Activated naive CD4-positive, alpha-beta T cell treated with anti-CD3 and anti-CD28 coated beads, Interleukin-2, amount 10 ng/mL, durations not matched to agents 7 days and 5 days (primary cell): ENCODE measurements at places on chromosomes 4 and X.
A peak's percentile ranks its signal among the peaks of the same experiment; 100 is the strongest.

GRCh38 chr4:182861346-182861745 is 55.8 kb downstream of the DCTD start:
- no peaks in the 10 kb centered on the region for H3K36me3 ChIP-seq
- no peak overlapping the region for H3K4me3 ChIP-seq
- H3K27me3 ChIP-seq = peaks cover 3% of the 10 kb centered on the region
- no peak for DNase-seq

- peak overlapping the region; percentile 35 for H3K4me3 ChIP-seq
- peaks cover 69% of the 10 kb centered on the region for H3K4me1 ChIP-seq
- peaks cover 87% of the 10 kb centered on the region for H3K36me3 ChIP-seq
- peak overlapping the region; percentile 84 for H3K27ac ChIP-seq
These were observed 52.7 kb downstream of the IRF2 start for GRCh38 chr4:184421533-184422155.

- no peaks in the 10 kb centered on the region for H3K36me3 ChIP-seq
- no peak overlapping the region for H3K27ac ChIP-seq
- no peaks in the 10 kb centered on the region for H3K4me1 ChIP-seq
- no peak overlapping the region for H3K4me3 ChIP-seq
- no peaks in the 10 kb centered on the region for H3K27me3 ChIP-seq
These were observed 81.0 kb upstream of the SMARCAD1 start for GRCh38 chr4:94126669-94127068.

GRCh38 chrX:103789004-103789403 is 12.4 kb downstream of the PLP1 start:
- H3K4me3 ChIP-seq = no peak overlapping the region
- H3K4me1 ChIP-seq = no peaks in the 10 kb centered on the region
- H3K27me3 ChIP-seq = no peaks in the 10 kb centered on the region
- H3K27ac ChIP-seq = no peak overlapping the region
- H3K36me3 ChIP-seq = no peaks in the 10 kb centered on the region

DNA sequence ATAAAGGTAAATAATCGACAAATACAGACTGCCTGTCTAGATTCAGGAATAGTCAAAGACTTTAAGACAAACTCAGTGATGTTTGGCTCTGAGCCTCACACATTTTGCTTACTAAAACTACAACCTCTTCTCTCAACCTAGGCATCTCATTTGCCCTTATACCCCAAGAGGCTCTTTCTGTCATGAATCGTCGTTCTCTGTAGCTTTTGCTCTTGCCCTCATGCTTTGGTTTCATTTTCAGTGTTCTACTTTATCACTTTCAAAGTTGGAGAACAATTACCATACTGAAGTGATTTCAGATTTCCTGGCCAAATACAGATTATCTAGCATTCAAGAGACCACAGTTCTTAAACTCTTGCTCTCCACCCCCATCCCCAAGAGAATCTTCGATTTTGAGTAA is 114.1 kb upstream of the RAP2C start:
- no peaks in the 10 kb centered on the region for H3K4me1 ChIP-seq
- H3K4me3 ChIP-seq = no peak overlapping the region
- no peaks in the 10 kb centered on the region for H3K36me3 ChIP-seq
- no peak for DNase-seq

DNA sequence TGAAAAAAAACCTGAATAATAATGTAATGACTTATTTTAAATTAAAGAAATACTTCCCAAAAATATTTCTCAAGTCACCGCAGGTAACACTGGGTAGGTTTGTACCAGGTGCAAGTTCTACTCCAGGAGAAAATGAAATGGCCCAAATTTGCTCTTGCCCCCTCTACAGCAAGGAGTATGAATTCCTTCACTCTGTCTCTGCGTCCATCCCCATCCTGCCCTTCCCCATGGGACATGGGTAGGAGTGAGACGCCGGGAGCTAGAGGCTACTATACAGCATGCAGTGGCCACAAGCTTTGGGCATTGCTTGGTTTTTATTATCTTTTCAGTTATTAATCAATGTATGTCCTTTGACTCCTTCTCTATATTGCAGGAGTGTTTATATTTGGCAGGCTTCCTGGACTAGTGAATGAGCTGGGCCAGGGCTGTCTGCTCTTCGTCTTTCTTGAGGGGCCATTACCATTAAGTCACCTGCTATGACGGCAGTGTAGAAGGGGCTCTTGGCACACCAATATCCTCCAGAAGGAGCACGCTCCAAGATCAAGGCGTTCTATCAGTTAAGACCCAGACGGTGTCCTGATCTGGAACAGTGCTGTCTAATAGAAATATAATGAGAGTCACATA is 149.6 kb downstream of the ENPP6 start:
- DNase-seq = no peak
- no peak overlapping the region for H3K27ac ChIP-seq
- no peak overlapping the region for H3K4me3 ChIP-seq
- H3K27me3 ChIP-seq = peaks cover 11% of the 10 kb centered on the region

DNA sequence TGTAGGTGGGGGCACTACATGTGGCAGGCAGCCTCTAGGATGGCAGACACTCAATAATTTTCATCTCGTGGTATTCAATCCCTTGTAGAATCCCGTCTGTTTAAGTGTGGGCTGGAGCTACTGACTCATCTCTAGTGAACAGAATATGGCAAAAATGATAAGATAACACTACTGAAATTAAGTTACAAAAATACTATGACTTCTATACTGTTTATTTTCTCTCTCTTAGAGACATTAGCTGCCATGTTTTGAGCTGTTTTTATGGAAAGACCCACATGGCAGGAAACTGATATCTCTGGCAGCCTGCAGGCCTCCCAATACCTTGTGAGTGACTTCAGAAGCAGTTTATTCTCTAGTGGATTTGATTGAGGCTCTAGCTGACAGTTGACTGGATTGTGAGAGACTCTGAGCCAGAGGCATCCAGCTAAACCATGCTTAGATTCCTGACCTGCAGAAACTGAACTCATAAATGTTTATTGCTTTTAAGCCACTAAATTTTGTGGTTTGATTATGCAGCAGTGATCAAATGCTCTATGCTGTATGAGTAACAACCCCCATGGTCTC is 298.8 kb upstream of the CTSO start:
- DNase-seq = no peak
- no peak overlapping the region for H3K27ac ChIP-seq
- no peaks in the 10 kb centered on the region for H3K36me3 ChIP-seq
- H3K4me3 ChIP-seq = no peak overlapping the region

DNA sequence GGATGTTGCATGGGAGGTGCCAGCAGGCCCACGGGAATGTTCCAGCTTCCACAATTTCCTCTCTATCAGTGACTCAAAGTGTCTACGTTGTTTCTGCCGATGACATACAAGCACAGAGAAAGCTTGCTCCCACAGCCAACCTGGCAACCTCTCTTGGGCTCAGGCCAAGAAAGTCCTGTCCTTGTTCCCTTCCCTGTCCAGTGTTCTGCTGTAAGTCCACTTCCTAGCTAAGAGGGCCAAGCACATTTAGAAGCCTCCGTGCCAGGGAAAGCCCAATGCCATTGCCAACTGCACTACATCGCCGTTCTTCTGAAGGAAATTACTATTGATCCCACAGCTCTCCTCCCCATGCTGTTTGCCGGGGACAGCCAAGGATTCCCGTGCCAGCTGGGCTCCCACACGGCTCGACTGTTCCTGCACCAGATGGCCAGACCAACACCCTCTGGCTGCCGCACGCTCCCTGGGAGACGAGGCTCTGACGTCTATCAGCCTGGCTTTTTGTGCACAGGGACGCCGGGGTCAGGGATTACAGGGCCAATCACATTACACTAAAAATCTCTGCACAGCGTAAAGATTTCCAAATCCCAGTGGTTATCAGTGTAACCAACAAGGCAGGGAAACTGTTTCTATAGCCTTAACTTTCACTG is 284.0 kb downstream of the BCOR start:
- H3K4me1 ChIP-seq = peaks cover 33% of the 10 kb centered on the region
- peaks cover 6% of the 10 kb centered on the region for H3K27me3 ChIP-seq
- no peaks in the 10 kb centered on the region for H3K36me3 ChIP-seq
- H3K4me3 ChIP-seq = no peak overlapping the region

- peaks cover 19% of the 10 kb centered on the region for H3K4me1 ChIP-seq
- peaks cover 4% of the 10 kb centered on the region for H3K36me3 ChIP-seq
- DNase-seq = peak; percentile 21
- no peak overlapping the region for H3K27ac ChIP-seq
- no peak overlapping the region for H3K4me3 ChIP-seq
- H3K27me3 ChIP-seq = no peaks in the 10 kb centered on the region
These were observed 30.3 kb downstream of the INPP4B start for GRCh38 chr4:142815834-142816233.

GRCh38 chr4:154707877-154708276 is 35.9 kb upstream of the LRAT start:
- no peak overlapping the region for H3K4me3 ChIP-seq
- no peaks in the 10 kb centered on the region for H3K27me3 ChIP-seq
- no peak for DNase-seq

- DNase-seq = no peak
- no peaks in the 10 kb centered on the region for H3K4me1 ChIP-seq
- no peaks in the 10 kb centered on the region for H3K27me3 ChIP-seq
- H3K27ac ChIP-seq = no peak overlapping the region
- no peak overlapping the region for H3K4me3 ChIP-seq
These were observed 975.8 kb downstream of the C4orf33 start for GRCh38 chr4:130071746-130072145.

DNA sequence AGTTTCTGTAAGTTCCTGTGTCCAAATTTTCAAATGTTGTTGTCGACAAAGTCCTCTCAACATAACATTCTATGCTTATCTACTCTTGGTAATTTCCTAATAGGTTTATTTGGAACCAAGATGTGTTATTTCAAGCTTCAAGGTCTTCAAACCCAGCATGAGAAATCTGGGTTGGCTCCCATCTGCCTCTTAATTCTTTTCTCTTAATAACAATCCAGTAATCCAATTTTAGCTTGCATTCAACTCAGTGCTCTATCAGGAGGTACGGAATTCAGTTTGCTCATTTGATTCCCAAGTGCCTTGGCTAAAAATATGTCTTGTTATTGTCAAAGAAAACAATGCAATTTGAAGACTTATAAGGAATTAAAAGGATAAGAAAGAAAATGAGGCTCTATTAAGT is 235.5 kb upstream of the MID1 start:
- no peaks in the 10 kb centered on the region for H3K4me1 ChIP-seq
- no peak overlapping the region for H3K4me3 ChIP-seq
- no peaks in the 10 kb centered on the region for H3K27me3 ChIP-seq
- H3K27ac ChIP-seq = no peak overlapping the region
- no peak for DNase-seq
- H3K36me3 ChIP-seq = no peaks in the 10 kb centered on the region

DNA sequence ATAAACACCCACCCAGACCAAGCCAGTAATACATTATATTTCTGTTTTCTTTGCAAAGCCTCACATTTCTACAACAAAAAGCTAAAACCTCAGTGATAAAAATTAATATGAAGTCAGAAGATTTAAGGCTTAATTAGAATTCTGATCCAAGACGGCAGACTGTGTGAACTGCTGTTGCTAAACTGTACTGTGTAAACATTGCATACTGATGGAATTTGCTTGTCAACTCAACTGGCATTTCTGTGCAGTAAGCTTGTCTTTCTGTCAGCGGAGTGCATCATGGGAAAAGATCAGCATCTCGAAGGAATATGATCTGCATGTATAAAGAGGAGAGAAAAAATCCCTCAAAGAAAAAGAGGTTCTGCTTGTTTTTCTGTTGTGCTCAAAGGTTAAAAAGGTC is 69.4 kb upstream of the SPANXB1 start:
- H3K4me1 ChIP-seq = no peaks in the 10 kb centered on the region
- no peak overlapping the region for H3K27ac ChIP-seq
- H3K4me3 ChIP-seq = no peak overlapping the region
- no peaks in the 10 kb centered on the region for H3K36me3 ChIP-seq
- H3K27me3 ChIP-seq = no peaks in the 10 kb centered on the region

DNA sequence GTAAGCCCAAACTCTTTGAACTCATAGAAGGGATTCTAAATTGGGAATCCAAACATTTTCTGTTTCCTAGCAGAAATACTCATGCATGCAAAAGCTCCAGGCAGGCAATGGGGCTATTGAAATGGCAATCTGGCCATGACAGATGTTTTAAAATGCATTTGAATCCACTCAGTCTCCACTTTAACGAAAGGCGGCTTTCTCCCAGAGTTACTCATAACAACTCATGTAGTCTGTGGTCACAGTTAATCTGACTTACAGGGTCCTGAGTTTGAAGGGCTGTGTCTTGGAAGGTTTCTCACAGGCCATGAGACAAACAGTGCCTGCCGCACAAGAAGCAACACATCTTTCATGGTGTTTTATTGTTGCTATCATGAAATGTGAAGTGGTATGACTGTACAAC is 185.7 kb downstream of the AMELX start:
- no peaks in the 10 kb centered on the region for H3K36me3 ChIP-seq
- no peak overlapping the region for H3K4me3 ChIP-seq
- no peaks in the 10 kb centered on the region for H3K27me3 ChIP-seq
- no peak overlapping the region for H3K27ac ChIP-seq
- no peak for DNase-seq

- no peak overlapping the region for H3K27ac ChIP-seq
- H3K27me3 ChIP-seq = peaks cover 9% of the 10 kb centered on the region
- no peak for DNase-seq
These were observed 371.6 kb upstream of the EMCN start for GRCh38 chr4:100889401-100889800.

DNA sequence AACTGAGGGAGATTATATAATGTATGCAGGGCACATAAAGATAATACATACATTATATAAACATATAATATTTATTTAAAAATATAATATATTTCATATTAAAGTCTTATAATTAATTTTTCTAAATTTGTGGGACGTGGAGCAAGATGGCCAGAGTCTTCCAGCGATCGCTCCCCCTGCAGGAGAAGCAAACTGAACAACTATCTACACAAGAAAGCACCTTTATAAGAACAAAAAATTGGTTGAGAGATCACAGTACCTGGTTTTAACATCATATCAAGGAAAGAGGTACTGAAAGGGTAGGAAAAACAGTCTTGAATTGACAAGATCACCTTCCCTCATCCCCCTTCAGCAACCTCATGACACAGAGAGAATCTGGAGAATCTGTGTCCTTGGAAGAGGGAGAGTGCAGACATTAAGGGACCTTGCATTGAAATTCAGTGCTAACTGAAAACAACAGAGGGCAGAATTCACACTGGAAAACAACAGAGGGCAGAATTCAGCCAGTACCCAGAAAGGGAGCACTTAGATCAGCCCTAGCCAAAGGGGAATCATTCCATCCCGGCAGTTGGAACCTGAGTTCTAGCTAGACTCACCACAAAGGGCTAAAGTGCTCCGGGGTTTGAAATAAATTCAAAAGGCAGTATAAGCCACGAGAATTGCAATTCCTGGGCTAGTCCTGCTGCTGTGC is 262.5 kb upstream of the NDST3 start:
- H3K27me3 ChIP-seq = no peaks in the 10 kb centered on the region
- H3K36me3 ChIP-seq = no peaks in the 10 kb centered on the region
- H3K27ac ChIP-seq = no peak overlapping the region
- no peak overlapping the region for H3K4me3 ChIP-seq

DNA sequence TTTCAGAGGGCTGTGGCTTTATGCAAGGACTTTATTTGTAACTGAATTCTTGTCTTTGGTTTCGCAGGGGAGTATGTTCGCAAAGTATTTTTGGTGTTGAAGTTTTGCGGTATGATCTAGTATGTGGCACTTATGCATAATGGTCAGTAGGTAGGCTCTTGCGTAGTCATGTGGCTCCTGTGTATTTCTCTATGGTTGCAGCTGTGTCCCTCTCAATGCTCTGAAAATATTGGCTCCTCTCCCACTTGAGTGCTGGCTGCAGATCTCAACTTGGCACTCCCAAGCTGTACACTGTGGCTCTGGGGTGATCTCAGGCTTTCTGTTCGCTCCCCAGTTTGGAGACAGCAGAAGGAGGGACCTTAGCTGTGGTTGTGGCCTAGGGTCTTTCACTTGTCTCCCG is 24.8 kb downstream of the ARMCX5 start:
- no peak for DNase-seq
- H3K36me3 ChIP-seq = peaks cover 13% of the 10 kb centered on the region
- H3K27me3 ChIP-seq = no peaks in the 10 kb centered on the region

GRCh38 chr4:7553280-7553679 is 118.5 kb upstream of the PSAPL1 start:
- no peak overlapping the region for H3K27ac ChIP-seq
- H3K27me3 ChIP-seq = no peaks in the 10 kb centered on the region
- DNase-seq = no peak
- H3K4me1 ChIP-seq = no peaks in the 10 kb centered on the region
- no peaks in the 10 kb centered on the region for H3K36me3 ChIP-seq
